ENCODE measurements at places on chromosomes 12 and 14.
A peak's percentile ranks its signal among the peaks of the same experiment; 100 is the strongest.

GRCh38 chr14:67503331-67503730 lies 14.8 kb upstream of the TMEM229B start:
- DNase-seq = no peak

GRCh38 chr14:70907996-70908934 lies 1.0 kb downstream of the PCNX1 start:
- peak; percentile 30 for DNase-seq

DNA sequence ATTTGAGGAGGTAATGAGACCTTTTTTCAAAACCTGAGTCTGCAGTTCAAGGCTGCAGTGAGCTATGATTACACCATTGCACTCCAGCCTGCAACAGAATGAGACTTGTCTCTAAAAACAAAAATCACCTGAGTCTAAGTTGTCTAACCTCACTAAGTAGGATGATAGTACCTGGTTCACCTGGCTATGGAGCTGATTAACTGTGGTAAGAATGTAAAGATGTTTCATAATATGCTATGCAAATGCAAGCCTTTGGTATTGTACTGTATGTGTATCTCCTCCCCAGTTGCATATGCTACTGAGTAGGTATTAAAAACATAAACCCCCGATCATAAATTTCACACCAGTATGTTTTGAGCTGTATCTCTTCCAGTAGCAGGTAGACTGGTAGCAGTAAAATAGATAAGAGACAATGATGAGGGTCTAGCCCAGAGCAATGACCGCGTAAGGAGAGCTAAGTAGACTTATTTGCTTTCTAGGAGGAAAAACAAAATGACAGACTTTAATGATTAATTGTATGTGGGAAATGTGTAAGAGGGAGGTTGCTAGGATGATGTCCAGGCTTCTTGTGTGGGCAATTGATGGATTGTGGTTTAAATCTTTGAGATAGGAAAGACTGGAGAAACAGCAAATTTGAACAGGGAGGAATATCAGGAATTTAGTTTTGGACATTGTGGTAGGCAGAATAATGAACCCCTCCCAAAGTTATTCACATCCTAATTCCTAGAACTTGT lies 41.6 kb upstream of the EGLN3 start:
- no peak for DNase-seq

GRCh38 chr12:21607701-21608100 lies 3.1 kb upstream of the GYS2 start:
- DNase-seq = no peak

- DNase-seq = no peak
Measured at GRCh38 chr14:62006116-62006731, 244.0 kb downstream of the SNAPC1 start.

GRCh38 chr14:94588311-94588710 lies 7.1 kb downstream of the SERPINA5 start:
- DNase-seq = no peak

DNA sequence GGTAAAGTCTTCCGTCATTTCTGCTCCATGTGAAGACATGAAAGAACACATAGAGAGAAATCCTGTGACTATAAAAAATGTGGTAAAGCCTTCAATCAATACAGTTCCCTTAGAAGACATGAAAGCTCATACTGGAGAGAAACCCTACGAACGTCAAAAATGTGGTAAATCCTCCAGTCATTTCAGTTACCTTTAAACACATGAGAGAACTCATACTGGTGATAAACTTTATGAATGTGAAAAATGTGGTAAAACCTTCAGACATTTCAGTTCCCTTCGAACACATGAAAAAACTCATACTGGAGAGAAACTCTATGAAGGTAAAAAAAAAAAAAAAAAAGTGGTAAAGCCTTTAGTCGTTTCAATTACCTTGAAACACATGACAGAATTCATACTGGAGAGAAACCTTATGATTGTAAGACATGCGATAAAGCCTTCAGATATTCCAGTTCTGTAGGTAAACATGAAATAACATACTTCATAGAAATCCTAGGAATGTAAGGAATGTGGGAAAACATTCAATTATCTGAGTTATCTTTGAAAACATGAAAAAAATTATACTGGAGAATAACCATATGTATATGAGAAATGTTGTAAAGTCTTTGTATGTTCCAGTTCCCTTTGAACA lies 60.4 kb downstream of the MAP4K5 start:
- no peak for DNase-seq

GRCh38 chr12:29737644-29738043 lies 46.1 kb downstream of the TMTC1 start:
- DNase-seq = no peak

GRCh38 chr12:24948757-24949722 lies at the start of gene BCAT1:
BCAT1 (minus strand) TSS chr12:24949101; CDS start chr12:24948932, 169 bp downstream.
- DNase-seq = no peak

DNA sequence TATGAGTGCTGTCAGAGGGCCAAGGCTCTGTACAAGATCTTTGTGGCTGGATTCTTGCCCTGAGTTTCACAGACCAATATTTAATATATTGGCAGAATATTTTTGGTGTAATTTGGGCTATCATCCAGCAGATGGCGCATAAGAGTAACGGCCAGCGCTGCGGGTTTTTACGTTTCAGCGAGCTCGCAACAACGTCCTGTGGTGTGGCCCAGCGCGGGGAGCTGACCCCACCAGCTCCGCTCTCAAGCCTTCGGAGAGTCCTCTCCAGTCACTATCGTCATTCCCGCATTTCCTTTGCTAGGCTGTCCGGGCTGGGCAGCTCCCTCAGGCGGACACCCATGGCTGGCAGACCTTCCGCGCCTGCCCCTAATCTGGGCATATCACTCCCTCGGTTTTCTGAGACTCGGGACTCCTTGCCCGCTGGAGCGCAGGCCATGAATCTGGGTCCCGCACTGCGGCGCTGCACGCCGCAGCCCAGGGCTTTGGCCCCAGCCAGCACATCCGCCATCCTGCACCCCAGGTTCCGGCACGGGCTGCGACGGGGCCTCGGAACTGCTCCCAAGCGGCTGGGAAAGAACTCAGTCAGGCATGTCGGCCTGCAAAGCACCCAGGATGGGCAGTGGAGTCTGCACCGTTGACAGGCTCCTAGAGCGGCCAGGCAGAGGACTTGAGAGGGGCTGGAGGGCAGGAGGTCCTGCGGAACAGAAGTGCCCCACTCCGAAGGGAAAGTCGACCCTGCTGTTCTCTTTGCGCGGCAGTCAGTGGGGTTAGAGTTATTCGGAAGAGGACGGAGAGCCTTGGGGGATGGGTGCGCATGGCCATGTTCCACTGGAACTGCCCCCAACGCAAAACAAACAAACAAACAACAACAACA lies 18.4 kb downstream of the OLR1 start:
- peak; percentile 37 for DNase-seq

- DNase-seq = no peak
Measured at GRCh38 chr12:54933376-54933775, 51.2 kb downstream of the TESPA1 start.

DNA sequence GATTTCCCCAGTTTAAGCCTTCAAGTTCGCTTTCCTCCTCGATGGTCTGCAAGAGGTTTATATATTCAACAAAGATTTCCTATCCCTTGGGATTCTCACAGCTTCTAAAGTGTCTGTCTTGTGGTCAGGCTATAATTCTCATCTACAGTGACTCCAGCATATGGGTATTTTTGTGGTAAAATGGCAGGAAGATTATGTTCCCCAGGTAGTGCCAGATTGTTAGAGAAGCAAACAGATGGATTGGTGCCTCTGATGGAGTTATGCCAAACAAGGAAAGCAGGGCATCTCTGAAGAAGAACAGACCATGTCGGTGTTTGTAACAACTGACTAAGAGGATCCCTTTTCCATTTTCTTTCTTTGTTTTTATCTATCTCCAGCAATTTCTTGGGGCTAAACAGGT lies 5.5 kb upstream of the CCDC175 start:
- no peak for DNase-seq

GRCh38 chr12:2624543-2625288 lies 170.1 kb upstream of the FKBP4 start:
- DNase-seq = no peak

- DNase-seq = no peak
Measured at GRCh38 chr12:109563291-109564284, 9.7 kb downstream of the MMAB start.

GRCh38 chr12:53295891-53296219 lies 513 bp downstream of the PFDN5 start:
- DNase-seq = no peak

DNA sequence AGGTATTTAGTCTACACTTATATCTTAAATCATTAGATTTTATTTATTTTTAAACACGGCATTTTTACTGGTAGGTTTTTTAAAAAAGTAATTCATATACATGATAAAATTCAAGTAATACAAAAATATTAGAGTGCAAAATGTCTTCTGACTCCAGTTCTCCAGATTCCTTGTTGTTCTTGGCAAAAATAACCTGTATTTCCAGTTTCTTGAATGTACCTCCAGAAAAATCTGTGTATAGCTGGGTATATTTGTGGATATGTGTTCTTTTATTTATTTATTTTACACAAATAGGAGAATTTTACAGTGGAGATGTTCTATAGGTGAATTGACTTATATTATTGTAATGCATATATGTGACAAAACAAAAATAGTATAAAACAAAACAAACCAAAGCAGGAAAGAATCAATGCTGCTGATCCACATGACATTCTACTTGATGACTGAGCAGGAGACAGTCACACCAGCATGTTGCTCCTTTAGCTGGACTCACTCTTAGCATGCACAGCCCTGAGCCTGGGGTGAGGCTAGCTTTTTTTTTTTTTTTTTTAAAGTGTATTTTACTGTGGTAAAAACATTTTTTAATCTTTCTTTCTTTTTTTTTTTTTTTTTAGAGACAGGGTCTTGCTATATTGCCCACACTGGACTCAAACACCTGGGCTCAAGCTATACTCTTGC lies 42.2 kb upstream of the SLC38A2 start:
- DNase-seq = no peak

DNA sequence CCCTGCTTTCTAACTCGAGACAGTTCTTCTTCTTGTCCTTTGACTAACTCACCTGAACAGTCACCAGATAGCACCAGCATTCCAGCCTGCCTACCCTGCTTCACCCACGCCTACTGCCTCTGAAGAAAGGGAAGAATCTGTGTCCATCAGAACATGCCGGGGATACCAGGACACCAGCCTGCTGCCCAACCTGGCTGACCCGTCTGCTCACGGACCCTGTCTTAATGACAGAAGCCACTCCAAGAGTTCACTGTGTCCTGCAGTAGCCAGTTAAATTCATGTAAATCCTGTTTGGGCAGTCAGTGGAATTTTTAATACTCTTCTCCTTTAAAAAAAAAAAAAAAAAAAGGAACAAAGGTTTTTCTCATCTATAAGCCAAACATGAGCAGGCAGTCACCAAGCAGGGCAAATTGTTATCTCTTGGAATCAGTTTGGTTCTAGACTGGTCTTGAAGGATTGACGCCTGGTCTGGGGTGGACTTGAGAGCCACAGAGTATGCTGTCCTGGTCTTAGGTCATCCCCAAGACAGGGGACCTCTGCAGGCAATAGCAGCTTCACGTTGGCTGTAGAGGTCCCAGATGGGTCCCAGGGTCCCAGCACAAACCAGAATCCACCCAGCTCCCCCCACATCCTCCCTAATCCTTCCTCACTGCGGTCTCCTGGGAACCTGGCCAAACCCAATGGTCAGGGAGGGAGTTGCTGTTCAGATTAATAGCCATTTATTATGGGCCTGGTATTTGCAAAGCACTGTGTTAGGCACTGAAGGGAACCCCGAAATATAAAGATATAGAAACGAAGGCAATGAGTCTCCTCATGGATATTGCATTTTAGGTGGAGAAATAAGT lies 181.1 kb upstream of the HIF1A start:
- DNase-seq = no peak

DNA sequence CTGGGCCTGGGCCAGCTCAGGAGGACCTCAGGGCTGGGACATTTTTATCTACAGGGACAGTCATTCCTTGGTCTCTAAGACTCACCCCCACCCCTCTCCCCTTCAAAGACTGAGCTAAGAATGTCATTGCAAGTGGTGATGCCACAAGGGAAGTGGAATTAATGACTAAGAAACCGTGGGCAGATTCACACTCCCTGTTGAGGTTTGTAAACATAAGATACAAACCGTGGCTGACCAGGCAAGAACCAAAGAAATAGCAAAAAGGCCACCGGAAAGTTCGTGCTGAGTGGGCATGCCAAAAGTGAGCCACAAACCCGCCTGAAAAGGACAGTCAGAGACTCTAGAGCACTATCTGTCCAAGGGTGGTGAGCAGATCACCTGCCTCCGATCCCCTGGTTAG lies 25.7 kb downstream of the NUAK1 start:
- DNase-seq = no peak

GRCh38 chr12:131644481-131644880 lies 66.4 kb upstream of the SFSWAP start:
- DNase-seq = no peak

DNA sequence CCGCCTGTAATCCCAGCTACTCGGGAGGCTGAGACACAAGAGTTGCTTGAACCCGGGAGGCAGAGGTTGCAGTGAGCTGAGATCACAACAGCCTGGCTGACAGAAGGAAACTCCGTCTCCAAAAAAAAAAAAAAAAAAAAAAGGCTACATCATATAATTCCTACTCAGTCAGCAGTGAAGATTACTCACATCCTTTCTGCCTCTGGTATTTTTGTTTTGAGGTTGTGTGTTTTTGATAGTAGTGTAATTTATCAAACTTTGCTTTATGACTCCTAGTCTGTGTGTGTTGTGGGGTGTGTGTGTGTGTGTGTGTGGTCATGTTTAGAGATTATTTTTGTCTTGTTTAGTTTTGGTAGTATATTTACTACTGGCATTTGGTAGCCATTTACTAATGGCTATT lies 29.8 kb upstream of the DLGAP5 start:
- DNase-seq = no peak

DNA sequence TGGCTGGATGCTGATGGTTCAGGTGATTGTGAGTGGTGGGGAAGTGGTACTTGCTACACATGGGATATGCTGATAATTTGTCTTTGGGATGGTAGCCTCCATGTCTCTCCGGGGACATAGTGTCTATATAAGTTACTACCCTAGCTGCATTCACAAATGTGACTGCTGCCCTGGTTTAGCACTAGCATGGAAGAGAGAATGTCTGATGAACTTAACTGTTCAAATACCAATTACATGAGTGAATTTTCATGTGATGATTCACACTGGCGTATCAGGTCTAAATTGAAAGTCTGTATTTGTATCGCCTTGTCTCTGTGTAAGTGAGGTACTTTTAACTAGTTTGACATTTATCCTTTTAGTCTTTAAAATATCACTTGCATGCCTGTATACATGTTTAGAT lies 34.4 kb downstream of the ATF7IP start:
- DNase-seq = no peak

GRCh38 chr14:101134161-101134631 lies 230.7 kb upstream of the RTL1 start:
- DNase-seq = no peak

GRCh38 chr12:29762637-29763300 lies 21.0 kb downstream of the TMTC1 start:
- DNase-seq = no peak

GRCh38 chr12:113297214-113297587 lies 37.7 kb downstream of the SLC8B1 start:
- no peak for DNase-seq

Data from NCI-H1092 (cell line).